ENCODE measurements at places on chromosomes 5 and 9.
A peak's percentile ranks its signal among the peaks of the same experiment; 100 is the strongest.

GRCh38 chr5:181043285-181044092, 3.4 kb downstream of the BTNL9 start:
- no peak for DNase-seq

- DNase-seq = no peak
These were observed 169.6 kb upstream of the SMIM23 start for GRCh38 chr5:171615705-171616640.

DNA sequence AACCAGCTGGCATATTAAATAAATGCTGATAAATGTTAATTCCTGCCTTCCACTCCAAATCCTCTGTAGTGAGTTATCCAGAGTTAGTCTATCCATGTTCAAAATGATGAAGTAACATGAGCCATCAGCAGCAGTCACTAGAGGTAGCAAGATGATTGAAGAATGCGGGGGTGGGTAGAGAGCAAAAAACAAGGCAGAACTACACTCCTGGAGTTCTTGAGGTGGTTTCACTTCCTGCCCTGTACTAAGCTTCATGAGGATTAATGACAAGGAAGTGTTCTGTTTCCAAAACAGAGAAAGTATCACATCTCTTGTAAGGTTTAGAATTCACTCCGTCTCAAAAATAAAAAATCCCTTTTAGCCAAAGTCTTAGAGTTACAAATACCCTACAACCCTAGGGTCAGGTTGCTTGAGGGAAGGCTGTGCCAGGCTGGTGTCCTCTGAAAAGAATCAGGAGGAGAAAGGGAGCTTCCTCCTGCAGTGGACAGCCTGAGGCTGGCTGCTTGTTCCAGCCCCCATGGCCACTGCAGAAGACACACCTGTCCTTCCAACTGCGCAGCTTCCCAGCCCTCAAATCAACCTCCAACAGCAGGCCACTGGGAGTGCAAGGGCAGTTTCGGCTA, 180.2 kb downstream of the DENND1A start:
- DNase-seq = no peak

- DNase-seq = no peak
These were observed 121.3 kb downstream of the RPS23 start for GRCh38 chr5:82156874-82157273.

GRCh38 chr9:112581469-112582176, 95.0 kb downstream of the KIAA1958 start:
- no peak for DNase-seq

GRCh38 chr5:55821731-55822512, 29.2 kb upstream of the IL31RA start:
- no peak for DNase-seq

DNA sequence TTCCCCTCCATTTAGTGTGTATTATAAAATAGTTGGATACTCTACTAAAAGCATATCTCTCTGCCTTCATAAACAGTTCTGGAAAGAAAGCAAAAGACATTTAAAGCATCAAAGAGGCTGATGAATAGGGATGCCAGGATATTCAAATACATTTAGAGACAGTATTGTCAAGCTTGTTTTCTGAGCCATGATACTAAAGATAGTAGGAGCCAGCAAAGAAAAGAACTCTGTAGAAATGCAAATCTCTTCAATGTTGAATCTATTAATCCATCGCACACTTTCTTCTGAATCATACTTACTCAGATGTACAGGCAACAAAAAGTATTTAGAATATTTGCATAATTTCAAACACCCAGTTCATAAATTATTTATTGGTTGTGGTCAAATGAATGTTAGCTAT, 207.1 kb upstream of the MEF2C start:
- no peak for DNase-seq

DNA sequence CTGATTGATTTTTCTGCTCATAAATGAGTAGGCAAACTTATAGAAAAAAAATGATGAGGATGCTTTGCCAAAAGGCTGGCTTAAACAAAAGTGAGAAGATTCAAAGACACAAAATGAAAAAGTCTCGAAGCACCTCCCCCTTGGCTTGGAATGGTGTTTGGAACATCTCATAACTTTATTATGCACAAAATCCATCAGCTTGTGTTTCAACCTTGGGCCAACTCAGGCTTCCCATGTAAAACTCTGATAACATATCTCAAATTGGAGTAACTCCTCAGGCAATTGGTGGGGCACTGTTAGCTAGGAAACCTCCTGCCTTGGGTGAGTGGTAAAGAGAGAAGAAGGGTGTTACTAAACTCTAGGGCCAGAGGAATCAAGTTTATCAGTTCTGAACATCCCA, 176.3 kb downstream of the KIAA0825 start:
- DNase-seq = no peak

DNA sequence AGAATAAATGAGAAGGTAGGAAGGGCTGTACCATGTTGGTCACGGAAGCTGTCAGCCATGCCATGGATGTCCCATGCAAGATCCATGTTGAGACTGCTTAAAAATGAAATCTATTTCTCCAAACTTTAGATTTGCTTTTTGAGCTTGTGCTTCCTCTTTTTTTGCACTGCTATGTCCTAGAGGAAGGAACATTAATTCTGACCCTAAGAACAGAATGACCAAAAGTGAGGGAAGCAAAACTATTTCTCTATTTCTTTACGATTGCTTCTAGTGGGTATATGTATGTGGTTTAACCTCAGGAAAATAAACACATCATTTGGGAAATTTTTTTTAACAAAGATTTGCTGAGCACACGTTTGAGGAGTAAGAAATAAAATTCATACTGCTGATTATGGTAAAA, 84.6 kb downstream of the USP20 start:
- DNase-seq = no peak

DNA sequence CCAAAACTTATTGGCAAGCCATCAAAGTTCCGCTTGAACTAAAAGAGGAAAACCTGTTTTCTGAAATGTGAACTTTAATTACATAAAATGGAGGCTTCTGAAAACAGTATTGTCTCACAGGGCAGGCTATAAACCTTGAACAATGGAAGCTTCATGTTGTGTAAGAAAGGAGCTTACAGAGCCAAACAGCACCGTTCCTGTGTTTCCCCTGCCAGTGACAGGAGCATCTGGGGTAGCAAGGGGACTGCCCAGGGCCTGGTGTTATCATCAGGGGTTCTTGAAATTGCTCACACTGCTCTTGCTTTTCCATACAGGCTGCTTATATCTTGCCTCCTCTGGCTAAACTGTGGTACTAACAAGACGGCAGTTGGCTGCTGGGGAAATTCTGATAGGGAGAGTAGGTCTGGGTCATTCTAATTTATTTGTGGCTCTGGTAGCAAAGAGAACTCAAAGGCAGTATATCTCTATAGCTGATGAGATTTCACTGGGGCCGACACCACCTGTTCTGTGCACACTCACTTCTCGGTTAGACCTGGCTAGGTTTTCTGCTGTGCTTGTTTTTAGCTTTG, 40.4 kb downstream of the BASP1 start:
- no peak for DNase-seq

GRCh38 chr9:14240537-14240936, 73.4 kb downstream of the NFIB start:
- no peak for DNase-seq

DNA sequence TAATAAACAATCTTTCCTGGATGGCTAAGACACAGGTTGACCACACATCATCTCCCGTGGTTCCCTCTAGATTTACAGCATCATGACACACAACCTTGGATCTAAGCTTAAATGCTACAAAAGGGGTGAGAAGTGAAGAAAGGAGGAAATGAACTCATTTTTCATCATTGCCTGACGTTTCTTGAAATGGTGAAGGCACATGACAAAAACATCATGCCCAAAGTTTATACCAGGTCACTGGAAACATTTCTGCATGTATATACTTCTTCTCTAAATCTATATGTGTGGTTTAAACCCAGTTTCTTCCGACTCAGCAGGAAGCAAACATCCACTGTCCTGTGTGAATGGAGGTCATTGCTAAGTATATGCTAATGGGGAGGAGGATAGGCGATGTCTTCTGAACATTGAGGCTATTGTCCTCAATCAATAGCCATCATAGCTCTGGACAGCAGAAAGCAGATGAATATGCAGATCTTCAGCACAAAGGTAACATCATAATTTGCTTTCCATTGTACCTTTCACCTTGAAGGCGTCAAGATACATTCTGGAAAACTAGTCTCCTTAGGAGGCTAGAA, 137.4 kb downstream of the MED27 start:
- peak; percentile 13 for DNase-seq

GRCh38 chr9:131700765-131701435, 39.0 kb downstream of the RAPGEF1 start:
- no peak for DNase-seq

- DNase-seq = no peak
These were observed 475.5 kb downstream of the SPATA31A7 start for GRCh38 chr9:61665330-61665751.

GRCh38 chr5:55160493-55161209, 680 bp downstream of the GPX8 start:
- DNase-seq = peak; percentile 93

- no peak for DNase-seq
These were observed 128.0 kb upstream of the MSX2 start for GRCh38 chr5:174596429-174596828.

- no peak for DNase-seq
These were observed 27.6 kb downstream of the NEURL1B start for GRCh38 chr5:172668594-172669071.

GRCh38 chr9:750249-750967, 91.1 kb upstream of the DMRT1 start:
- no peak for DNase-seq

- no peak for DNase-seq
These were observed 203.6 kb upstream of the MEF2C start for GRCh38 chr5:89086390-89087086.

DNA sequence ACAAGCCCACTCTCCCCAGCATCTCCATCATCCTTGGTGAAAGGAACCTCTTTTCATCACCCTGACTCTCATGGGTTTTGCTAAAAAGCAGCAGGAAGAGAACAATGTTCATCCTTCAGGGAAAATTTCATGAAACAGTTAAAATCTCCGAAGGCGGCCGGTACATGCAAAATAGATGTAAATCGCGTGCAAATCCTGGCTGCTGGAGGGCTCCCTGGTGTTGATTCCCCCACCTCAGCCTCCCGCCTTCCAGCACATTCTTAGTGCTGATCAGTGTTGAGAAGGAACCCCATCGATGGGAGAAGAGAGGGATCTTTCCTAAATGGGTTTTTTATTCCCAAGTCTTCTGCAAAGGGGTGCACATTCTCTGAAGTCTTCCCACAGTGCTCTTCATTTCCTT, 8.7 kb upstream of the GFI1B start:
- no peak for DNase-seq

GRCh38 chr9:127788337-127789011, 2.6 kb downstream of the CDK9 start:
- no peak for DNase-seq

GRCh38 chr5:116947691-116948528, 373.3 kb upstream of the SEMA6A start:
- no peak for DNase-seq

DNA sequence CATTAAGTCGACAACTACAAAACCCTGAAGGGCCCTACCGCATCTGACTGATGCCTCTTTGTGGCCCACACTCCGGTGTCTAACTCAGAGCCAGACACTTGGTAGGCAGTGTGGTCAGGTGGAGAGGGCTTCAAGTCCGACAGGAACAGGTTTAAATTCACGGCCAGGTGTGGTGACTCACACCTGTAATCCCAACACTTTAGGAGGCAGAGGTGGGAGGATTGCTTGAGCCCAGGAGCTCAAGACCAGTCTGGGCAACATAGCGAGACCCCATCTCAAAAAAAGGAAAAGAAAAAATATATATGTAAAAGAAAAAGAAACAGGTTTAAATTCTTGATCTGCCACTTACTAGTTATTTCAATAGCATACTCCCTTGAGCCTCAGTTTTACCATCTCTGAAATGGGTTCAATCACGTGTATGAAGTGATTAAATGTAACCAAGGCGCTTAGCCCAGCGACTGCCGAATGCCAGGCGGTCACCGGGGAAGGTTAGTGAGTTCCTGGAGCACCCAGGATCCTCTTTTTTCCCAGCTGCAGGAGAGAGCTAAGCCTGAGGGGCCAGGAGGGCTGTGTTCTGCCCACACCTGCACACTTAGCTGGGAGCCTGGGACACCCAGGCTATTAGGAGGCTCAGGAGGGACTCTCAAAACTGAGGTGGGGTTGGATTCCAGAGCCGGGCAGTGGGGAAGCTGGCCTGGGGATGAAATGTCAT, 943 bp downstream of the CLTB start:
- no peak for DNase-seq

- DNase-seq = no peak
These were observed 367 bp downstream of the PCDHB4 start for GRCh38 chr5:141121985-141122384.

- no peak for DNase-seq
These were observed 57.6 kb downstream of the ZNF618 start for GRCh38 chr9:113933671-113934070.

- DNase-seq = no peak
These were observed 85.8 kb downstream of the LHFPL2 start for GRCh38 chr5:78562714-78563330.

GRCh38 chr9:71910650-71911060, 338 bp downstream of the ABHD17B start:
- no peak for DNase-seq

DNA sequence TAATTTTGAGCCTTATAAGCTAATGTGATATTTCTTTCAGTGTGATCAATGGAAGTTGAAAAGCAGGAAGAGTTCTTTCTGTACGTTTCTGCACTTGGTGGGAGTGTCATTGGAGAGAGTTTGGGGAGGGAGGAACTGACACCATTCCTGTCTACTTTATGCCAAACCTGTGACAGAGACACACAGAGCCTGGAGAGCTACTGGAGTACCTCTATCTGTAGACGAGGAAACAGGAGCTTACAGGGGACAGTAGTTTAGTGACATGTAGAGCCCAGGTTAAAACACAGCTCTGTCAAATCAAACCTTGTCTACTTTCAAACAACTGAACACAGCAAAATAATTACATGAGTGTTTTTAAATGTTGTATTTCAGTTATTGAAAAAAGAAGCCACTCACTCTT, 103.6 kb downstream of the PDE4D start:
- DNase-seq = no peak

DNA sequence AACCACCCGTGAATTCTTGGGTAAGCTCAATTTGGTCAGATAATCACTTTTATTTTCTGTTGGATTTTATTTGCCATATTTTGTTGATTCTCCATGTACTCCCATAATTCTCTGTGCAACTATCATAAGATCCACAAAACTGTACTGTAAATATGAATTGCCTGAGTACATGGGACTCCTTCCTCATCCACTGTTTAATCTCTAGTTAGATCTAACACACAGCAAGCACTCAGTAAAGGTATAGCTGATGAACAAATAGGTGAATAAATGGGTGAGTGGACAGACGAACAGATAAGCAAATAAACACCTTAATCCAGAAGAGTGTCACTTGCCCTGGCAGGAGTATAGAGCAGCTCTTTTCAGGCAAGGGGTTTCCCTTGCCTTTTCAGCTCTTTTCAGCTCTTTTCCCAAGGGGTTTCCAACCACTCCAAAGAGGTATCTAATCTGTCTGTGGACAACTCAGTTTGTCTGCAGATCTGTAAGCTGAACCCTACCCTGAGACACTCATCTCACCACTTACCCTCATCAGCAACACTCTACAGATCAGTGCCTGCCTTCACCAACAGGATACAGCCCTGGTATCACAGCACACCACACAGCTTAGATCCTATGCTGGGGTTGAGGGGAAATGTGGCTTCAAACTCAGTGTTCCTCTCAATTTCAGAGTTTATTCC, 51.2 kb downstream of the SIL1 start:
- no peak for DNase-seq
